Left renal cortex interstitium (tissue), 4 donors: ENCODE measurements at places on chromosomes 5 and 9. TPM values are rescaled to one million over a fixed set of nuclear protein-coding genes. Genes with fewer than 3 reads are reported as not detected.

GRCh38 chr5:16588434-16589214 is 28.2 kb downstream of the RETREG1 start:
- DNase-seq: no peak

GRCh38 chr5:109829331-109829730 is 139.6 kb downstream of the MAN2A1 start:
- no peak for DNase-seq

DNA sequence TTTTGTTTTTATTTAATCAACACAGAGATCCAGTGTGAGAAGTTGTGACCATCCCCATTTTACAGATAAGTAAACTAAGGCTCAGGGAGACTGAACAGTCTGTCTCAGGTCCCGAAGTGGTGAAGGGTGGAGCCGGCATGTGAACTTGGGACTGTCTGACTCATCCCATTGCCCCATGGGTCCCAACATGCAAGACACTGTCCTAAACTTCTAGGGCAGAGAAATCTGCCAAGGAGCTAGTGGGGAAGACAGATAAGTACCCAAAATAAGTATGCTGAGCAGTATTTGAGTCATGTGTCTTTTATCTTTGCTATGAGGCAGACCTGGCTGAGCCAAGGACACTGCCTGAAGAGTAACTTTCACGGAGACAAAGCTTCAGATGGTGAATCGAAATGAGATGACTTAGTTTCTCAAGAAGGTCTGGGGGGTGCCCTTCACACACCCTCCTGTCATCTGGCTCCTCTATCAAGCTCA is 64.3 kb upstream of the SLC25A51 start:
- DNase-seq: no peak

- DNase-seq: no peak
Measured at GRCh38 chr9:125994066-125994943, 247.1 kb downstream of the PBX3 start.

GRCh38 chr5:42854795-42855194 is 43.1 kb upstream of the SELENOP start:
- DNase-seq: no peak

- peak; percentile 43 for DNase-seq
Measured at GRCh38 chr5:149002053-149002452, 60.8 kb downstream of the SH3TC2 start.

GRCh38 chr5:142807372-142807911 is 37.3 kb downstream of the ARHGAP26 start:
- DNase-seq: no peak

- no peak for DNase-seq
Measured at GRCh38 chr5:77280036-77280435, 69.6 kb downstream of the PDE8B start.

DNA sequence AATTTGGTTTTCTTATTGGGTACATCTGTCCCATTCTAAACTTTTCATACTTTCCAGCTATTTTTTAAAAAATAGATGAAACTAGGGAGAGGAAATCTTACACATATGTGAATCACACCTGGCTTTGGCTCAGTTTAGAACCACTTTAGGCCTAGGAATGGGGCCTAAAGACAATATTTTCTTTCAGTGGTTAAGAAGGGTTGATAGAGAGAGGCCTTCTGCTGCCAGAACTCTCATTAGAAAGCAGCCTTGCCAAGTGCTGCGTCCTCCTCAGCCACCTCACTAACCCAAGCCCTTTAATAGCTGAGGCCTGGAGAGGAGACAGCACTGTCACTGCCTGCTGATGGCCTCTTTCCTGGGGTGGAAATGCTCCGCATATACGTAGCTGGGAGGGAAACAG is 167.5 kb downstream of the SAXO1 start:
- DNase-seq: no peak

Gene MEF2C
- polyA plus RNA-seq: 31.7 TPM

Gene SPINK4
- not detected for polyA plus RNA-seq

Gene CNTNAP3
- 3.7 TPM for polyA plus RNA-seq

Gene PTTG1
- polyA plus RNA-seq: 66.6 TPM
